ENCODE measurements at places on chromosomes 16 and 17. TPM values are rescaled to one million over a fixed set of nuclear protein-coding genes. Genes with fewer than 3 reads are reported as not detected.

KRT13 gene
- total RNA-seq = not detected

- no peaks in the 10 kb centered on the region for H3K4me1 ChIP-seq
- no peaks in the 10 kb centered on the region for H3K27me3 ChIP-seq
Observed at GRCh38 chr17:282000-282911, 70.4 kb downstream of the RPH3AL start.

GGNBP2 gene
- 228 TPM for total RNA-seq

DNA sequence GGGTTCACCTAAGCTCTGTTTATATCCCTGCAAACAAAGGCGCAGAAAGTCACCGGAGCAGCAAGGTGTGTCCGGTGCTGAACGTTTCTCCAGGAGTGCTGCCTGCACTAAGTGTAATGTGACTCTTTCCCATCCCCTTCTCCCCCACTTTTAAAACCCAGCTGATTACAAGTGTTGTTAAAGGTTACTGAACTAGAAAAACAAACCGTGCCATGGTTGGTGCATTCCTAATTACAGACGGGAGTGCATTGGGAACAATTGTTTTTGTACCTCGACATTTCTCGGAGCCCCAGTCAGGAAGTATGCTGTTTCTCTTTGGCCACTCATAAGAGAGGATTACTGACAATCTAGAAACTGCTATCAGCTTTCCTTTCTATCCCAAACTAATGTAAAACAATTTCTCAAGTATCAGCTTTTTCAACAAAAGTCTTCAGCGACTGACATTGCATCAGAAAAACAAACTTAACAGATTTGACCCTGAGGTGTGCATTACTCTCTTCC is 441.0 kb upstream of the SALL1 start:
- H3K27me3 ChIP-seq = no peaks in the 10 kb centered on the region
- H3K4me3 ChIP-seq = no peak overlapping the region
- no peaks in the 10 kb centered on the region for H3K36me3 ChIP-seq
- no peak overlapping the region for H3K27ac ChIP-seq

SEC14L5 gene
- not detected for total RNA-seq

- H3K4me1 ChIP-seq = no peaks in the 10 kb centered on the region
- no peak overlapping the region for H3K27ac ChIP-seq
Observed at GRCh38 chr16:66668777-66669444, 27.6 kb downstream of the CMTM4 start.

DNA sequence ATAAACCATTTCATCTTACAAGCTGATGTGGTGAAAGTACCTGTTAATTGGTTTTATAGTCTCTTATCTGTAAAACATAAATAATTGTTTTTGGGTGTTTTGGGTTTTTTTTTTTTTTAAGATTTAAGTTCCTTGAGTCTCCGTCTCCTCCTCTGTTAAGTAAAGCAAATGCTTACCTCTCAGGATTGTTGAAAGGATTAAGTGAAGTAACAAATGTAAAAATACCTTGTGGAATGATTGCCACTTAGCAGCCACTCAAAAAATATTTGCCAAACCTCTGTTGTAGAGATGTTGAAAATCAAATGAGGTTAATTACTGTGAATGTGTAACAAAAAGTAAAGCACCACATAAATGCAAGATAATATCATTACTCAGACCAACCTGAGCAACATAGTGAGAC is 19.2 kb downstream of the LIMD2 start:
- no peak overlapping the region for H3K27ac ChIP-seq
- no peak for DNase-seq
- peaks cover 71% of the 10 kb centered on the region for H3K36me3 ChIP-seq
- H3K27me3 ChIP-seq = no peaks in the 10 kb centered on the region
- H3K4me3 ChIP-seq = no peak overlapping the region
- H3K4me1 ChIP-seq = no peaks in the 10 kb centered on the region

- no peak for DNase-seq
- no peaks in the 10 kb centered on the region for H3K36me3 ChIP-seq
- no peak overlapping the region for H3K4me3 ChIP-seq
- no peaks in the 10 kb centered on the region for H3K27me3 ChIP-seq
Observed at GRCh38 chr16:61014869-61015268, 1021.4 kb downstream of the CDH8 start.

DNA sequence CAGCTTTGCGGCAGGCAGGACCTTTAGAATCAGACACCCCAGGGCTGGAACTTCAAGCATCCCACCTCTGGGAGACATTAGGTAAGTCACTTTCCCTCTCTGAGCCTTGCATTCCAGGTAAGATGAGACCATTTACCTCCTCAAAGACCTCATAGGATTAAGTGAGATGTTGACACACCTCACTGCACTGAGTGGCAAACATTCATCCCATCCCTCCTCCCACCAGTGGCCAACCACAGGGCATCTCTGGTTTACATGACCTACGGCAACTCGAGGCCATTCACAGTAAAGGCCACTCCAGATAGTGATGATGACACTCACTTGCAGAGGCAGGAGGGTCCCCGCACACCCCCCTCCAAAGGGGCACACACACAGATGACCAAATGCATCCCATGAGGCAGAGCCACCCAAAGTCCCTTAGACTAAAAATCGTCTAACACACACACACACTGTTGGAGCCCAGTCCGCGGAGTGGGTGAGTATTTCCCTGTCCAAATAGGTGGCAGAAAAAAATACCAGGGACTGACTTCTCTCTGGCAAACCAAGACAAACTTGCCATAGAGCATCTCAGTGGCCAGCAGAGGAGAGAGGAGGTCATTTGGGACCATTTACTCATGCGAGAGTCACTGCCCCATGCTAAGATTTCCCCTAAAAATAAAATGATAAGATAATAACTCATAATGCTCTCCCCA is 454.9 kb downstream of the SOX9 start:
- no peak for DNase-seq
- H3K4me1 ChIP-seq = no peaks in the 10 kb centered on the region
- H3K27ac ChIP-seq = no peak overlapping the region
- H3K4me3 ChIP-seq = no peak overlapping the region
- no peaks in the 10 kb centered on the region for H3K36me3 ChIP-seq
- no peaks in the 10 kb centered on the region for H3K27me3 ChIP-seq

GRCh38 chr17:73910821-73911515 is 266.7 kb upstream of the SDK2 start:
- no peak overlapping the region for H3K27ac ChIP-seq
- no peaks in the 10 kb centered on the region for H3K36me3 ChIP-seq
- no peaks in the 10 kb centered on the region for H3K4me1 ChIP-seq

C16orf46 gene
- not detected for total RNA-seq

DNA sequence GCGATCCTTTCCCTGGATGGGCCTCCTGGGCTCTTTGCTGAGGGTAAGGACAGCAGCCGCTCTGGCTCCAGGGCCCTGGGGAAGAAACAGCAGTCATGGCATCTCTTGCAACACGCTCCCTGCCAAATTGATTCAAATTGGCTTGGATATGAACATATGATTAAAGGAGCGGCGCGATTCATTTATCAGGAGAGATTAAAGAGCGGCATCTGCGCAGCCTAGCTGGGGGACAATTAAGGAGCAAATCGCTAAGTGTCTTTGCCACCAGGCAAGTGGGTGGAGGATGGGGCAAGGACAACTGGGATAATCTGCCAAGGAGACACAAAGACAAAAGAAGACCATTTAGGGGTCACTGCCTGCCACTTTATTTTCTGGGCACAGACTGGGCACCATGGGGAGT is 27.8 kb downstream of the PIPOX start:
- no peaks in the 10 kb centered on the region for H3K4me1 ChIP-seq
- H3K4me3 ChIP-seq = no peak overlapping the region
- no peaks in the 10 kb centered on the region for H3K27me3 ChIP-seq
- no peak overlapping the region for H3K27ac ChIP-seq
- no peak for DNase-seq
- peaks cover 2% of the 10 kb centered on the region for H3K36me3 ChIP-seq
